Large intestine (tissue), 12 donors: ENCODE measurements at places on chromosomes 5 and 9.

DNA sequence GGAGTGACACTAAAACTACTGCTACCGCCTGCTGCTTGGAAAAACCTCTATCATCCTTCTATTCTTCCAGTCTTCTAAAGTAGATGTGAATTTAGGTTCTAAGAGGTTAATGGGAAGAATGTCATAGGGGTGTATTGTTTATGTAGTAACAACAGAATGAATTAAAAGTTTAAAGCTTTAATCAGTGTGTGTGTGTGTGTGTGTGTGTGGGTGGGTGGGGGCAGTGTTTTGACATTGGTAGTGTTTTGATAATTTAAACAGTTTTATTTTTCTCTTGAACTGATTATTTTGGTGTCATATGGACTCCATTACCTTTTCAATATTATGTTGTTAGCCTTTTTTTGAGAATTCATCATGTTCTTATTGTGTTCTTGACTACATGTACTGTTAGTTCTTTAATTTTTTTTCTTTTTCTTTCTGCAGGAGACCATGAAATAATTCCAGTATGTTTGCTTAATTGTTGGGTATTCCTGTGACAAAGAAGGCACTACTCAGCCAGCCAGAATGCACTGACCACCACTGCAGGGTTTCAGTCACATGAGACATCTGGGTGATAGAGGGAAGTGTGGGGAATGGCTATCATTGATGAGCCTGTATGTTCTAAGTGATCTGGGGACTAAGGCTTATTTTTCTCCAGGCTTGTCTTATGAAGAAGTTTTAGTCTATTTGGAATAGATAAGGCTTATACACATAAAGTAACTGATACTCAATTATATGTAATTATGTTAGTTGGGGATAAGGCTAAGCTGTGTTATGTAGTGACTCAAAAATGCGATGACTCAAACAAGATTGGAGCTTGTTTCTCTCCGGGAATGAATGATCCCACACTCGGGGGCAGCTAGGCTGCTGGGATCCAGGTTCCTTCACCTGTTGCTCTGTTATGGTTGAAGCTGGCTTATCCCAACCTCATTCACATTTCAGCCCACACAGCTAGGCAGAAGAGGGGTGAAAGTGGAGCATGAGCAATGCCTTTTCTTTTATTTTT is 50.2 kb upstream of the ACTBL2 start:
- no peak for DNase-seq

DNA sequence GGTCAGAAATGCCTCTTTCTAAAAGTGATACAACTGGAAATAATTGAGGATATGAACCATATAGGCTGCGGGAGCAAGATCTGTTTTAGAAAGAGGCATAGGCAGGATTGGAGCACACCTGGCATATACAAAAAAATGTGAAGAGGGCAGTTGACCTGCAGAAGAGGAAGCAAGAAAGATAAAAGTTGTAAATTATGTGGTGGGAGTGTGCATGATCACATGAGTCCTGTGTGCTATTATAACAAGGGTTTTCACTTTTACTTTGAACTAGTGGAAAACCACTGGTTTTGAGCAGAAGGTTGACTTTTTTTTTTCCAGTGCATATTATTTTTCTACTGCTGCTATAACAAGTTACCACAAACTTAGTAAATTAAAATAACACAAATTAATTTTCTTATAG is 489.3 kb downstream of the ANXA1 start:
- DNase-seq: no peak

DNA sequence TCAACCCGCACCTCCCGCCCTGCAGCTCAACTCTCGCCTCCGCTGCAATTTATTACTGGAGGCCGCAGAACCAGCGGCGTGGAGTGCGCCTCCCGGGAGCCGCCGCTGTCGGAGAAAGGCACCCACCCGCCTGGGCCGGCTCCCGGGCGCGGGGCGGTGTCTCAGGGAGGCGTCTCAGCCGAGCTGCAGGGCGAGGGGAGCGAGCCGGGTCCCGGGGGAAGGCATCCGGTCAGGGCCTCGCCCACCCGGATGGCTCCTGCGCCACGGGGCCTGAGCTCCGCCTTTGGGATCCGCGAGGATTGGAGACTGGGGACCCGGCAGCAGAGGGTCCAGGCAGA is 32.9 kb downstream of the TSPAN17 start:
- DNase-seq: no peak

GRCh38 chr9:84238652-84239051 is 101.9 kb downstream of the SLC28A3 start:
- DNase-seq: no peak

GRCh38 chr9:137683262-137683864 is 64.6 kb downstream of the EHMT1 start:
- DNase-seq: no peak

- DNase-seq: no peak
Measured at GRCh38 chr5:72000707-72001106, 106.6 kb upstream of the MAP1B start.

DNA sequence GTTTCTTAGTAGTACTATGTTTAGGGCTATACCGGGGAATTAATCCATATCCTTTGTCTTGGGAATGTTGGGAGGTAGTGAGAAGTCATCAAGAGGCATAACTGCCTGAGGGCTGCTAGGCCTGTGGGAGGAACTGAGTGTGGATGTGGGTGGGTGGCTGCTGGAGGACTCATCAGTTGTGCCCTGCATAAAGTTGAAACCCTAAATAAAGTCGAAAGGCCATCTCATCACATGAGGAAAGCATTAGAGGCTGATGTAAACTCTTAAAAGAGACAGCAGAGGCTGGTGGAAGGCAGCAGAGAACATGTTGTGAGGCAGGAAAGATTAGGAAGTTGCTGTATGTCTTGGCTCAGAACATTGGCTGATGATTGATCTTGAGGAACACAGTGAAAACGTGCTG is 143.8 kb downstream of the MAST4 start:
- DNase-seq: no peak

GRCh38 chr5:72619251-72619650 is 112.0 kb upstream of the ZNF366 start:
- DNase-seq: no peak

- no peak for DNase-seq
Measured at GRCh38 chr5:172091956-172092732, 85.7 kb upstream of the FBXW11 start.

DNA sequence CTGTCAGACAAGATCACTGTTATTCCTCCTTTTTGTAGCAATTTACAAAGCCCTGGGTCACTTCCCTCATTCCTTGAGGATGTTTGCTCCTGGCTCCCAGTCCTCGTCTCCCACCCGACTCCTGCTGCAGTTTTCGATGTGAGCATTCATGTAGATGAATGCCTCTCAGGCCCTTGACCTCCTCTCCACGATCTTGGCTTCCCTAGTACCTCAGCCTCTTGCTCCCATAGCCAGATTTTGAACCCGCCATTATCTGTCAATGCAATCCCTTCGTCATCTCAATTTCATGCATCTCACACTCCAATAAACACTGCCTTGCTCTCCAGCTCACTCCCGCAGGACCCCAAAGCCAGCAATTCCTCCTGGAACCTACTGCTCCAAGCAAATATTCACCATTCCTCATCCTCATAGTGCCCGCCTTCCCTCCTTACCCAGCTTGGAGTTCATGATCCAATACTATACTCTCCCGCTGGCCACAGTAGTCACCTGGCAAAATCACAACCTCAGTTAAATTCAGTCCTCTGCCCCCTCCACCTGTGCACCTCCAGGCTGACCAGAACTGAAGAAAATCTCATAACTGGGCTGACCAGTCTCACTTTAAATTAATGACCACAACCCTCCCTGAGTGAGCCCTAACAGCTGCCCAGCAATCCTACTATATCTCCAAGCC is 35.1 kb upstream of the JADE2 start:
- no peak for DNase-seq

DNA sequence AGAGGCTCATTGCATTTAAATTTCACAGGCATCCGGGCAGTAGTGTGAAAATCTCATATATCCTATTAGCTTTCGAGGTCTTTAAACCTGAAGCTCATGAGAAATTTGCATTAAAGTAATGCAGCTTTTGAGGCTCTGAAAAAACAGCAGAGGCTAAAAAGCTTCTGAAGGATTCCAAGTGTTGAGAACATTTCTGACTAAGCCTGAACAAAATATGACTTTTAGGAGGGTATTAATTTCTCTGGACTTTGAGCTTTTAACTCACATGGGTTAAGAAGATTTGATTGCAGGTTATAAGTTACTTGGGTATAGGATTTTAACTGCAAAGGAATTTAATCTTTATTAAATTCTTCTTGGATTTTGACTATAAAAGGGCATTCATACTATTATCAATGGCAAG is 743.9 kb downstream of the TLE1 start:
- DNase-seq: no peak

DNA sequence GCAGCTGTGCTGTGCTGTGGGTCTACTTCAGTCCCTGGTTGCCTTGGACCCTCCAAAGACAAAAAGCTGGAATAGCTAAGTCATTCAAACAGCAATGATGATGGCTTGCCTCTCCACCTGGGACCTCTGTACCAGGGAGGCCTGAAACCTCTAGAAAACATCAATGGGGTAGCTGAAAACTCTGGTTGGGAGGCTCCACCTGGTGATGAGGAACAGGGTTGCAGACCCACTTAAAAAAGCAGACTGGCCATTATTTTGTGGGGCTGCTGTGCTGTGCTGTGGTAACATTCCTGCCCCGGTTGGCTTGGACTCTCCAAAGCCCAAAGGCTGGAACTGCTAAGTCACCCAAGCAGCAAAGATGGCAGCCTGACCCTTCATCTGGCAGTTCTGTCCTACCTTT is 839.3 kb upstream of the ARRDC3 start:
- DNase-seq: no peak

- no peak for DNase-seq
Measured at GRCh38 chr9:132451276-132451675, 41.3 kb downstream of the CFAP77 start.

DNA sequence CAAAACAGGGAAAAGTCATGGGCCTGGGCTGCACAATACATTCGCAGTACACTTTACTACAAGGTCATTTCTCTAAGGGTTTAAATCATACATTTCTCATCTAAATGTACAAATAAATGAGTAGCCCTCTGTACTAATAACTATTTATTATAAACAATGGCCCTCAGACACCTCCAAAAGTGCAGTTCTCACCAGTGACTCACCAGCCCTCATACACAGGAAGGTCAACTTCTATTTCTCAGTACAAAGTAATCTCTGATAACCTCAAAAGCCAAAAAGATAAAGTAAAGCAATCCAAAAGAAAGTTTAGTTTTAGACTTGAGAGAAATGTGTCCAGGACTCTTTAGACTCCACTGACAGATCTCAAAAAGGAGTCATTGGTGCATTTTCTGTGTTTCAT is 1258.1 kb upstream of the CDH6 start:
- DNase-seq: no peak

DNA sequence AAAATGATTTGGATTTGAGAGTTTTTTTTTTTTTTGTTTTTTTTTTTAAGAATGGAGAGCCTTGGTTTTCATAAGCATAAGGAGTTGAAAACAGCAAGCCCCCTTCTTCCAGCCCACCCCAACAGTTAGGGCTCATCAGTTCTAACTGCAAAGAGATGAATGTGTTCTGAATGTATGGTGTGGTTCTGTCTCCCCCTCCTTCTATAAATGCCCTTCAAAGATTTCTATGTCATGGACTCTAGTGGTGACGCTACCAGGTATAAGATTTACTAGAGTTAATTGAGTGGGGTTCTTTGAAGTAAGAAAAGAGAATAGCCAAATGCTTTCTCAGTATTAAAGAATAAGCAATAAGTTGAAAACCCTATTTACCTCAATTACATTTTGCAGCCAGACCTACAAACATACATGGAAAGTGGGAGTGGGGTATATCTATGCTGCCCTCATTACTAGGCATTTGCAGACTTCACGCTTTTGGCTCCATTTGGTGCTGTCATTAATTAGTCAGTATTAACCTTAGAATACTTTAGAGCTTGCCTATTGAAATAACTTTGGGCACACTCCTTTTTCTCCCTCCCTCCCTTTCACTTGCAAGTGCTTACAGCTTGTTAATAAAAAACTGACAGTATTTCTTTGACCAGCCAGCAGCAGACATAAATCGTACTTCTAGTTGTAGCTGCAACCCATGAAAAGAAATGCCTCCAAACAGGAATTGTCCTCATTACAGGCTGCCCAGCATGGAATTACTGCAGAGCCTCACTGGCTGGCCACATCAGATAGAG is 667.2 kb upstream of the ZNF608 start:
- no peak for DNase-seq

DNA sequence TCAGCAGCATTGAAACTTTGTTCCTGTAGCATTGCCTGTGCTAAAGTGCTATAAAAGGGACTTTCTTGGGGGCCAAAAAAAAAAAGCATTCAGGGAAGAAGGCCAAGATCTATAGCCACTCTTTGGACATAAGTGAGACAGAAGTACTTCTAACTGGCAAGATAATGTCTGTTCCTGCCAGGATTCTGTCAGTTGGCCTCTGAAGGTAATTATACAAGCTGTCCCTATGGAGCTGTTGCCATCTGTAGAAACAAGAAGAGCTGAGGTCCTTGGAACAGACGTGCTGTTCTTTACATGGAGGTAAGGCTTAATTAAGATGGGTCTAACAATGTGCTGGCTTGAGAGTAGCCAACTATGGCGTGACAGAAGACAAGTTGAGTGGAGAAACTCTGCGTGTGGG is 9.7 kb downstream of the KIF20A start:
- DNase-seq: no peak

DNA sequence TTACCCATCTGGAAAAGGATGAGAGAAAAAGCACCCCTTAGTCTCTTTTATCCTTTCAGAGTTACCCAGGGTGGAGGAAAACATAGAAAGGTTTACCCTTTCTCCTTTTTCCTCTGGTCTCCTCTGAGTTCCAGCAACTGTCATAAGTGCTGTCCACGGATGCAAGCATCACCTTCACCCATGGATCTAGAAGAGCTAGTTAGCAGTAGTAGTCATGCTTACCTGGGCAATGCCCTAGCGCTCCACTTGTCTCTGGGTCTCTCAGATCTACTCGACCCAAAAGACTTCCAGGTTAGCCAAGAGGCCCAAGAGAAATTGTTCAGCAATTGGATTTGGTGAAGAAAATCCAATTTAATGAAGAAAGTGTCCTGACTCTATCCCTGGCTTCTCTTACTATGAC is 656.2 kb upstream of the PTPRD start:
- DNase-seq: no peak

GRCh38 chr9:101235105-101235866 is 149.5 kb downstream of the BAAT start:
- DNase-seq: no peak

- no peak for DNase-seq
Measured at GRCh38 chr9:82209797-82210470, 221.4 kb downstream of the SPATA31D1 start.

GRCh38 chr5:174533751-174534241 is 190.6 kb upstream of the MSX2 start:
- DNase-seq: peak; percentile 94

DNA sequence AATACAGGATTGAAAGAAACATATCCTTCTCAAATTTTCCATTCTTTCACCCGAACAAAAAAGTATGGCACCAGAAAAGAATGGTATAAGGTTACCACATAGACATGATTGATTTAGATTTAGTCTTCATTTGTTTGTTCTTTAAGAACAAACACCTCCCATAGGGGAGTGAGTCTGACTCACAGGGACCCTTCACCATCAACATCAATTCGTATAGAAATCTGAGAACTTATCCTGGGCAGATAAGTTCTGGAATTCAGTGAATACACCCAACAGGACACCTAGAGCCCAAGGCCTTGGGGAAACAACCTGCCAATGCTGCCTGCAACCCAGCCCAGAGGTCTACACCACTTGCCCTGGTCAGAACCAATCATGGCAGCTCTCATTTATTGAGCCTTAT is 46.2 kb downstream of the LHFPL2 start:
- no peak for DNase-seq
